Cerebellar cortex (tissue), 1 donor: ENCODE measurements at places on chromosomes 11 and 22.

DNA sequence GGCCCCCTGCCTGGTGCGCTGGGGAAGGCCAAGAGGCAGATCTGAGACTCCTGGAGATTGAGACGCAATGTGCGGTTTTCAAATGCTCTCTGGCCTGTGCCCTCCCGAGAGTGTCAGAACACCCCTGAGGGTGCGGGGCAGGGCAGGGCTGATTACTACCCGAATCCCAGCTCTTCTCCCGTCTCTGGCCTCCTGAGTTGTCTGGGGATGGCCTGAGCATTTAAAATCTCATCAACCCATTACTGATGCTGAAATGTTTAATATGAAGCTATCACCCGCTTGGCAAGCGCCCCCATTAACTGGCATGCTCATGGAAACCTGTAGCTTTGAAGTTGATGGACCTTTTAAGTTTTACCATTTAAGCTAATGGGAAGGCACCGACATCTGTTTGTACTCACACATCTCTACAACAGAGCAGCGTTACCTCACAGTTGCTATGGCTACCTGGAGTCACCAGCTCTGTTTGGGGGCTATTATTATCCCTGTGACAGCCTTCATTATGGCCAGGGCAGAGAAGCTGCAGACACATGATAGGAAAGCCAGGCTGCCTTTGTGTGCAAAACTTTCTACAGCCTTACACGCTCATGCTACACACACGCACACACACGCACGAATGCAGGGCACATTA is 3.6 kb upstream of the MB start:
- no peak for DNase-seq

DNA sequence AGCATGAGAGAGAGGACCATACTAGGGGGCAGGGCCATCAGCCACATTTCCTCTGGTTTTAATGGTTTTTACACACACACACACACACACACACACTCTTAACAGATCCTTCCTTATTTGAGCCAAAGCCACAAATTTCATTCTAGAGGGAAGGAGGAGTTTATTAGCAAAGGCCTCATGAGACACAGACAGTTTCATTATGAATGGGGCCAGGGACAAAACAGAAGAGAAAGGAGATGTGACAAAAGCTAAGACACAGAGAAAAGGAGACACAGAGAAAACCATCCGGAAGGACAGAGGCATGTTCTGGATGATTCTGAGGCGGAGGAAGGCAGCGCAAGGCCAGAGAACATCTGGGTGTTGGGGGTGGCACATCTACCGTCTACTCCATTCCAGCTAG is 32.2 kb upstream of the ARFGAP3 start:
- no peak for DNase-seq

- DNase-seq: no peak
These were observed 75.7 kb upstream of the PITPNB start for GRCh38 chr22:27994481-27995331.

GRCh38 chr22:42202669-42203068 is 67.8 kb downstream of the TCF20 start:
- no peak for DNase-seq

GRCh38 chr22:44931077-44931540 is 78.7 kb downstream of the PHF21B start:
- no peak for DNase-seq

DNA sequence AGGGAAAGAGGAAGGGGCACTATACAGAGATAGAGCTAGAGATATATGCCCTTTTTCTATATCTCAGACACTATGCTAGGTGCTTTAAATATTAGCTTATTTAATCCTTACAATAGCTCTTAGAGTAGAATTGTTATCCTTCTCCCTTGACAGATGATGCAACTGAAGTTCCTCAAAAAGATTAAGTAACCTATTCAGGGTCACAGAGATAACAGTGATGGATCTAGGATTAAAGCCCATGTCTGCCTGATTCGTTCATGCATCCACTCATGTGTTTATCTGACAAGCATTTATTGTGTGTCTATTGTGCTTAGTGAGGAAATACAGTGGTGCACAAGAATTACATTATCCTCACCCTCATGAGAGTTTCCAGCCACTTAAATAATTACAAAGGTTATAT is 8.7 kb downstream of the CCDC83 start:
- no peak for DNase-seq

DNA sequence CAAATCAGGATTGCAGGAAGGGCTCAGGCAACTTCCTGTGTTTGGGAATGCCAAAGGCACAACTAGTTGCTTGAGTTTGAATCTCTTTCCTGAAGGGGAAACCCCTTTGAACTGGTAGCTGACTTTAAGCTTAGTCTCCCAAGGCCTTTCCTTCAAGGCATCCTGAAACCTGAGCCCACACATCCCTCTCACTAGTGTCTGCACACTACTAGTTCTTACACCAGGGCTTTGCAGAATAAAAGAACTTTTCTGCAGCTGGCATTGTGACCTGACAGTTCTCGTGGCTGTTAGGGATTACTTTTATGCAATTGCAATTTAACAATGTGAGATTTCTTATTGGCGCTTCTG is 95.4 kb downstream of the EXT2 start:
- no peak for DNase-seq

GRCh38 chr22:22512951-22513350 is 4.4 kb upstream of the ZNF280B start:
- no peak for DNase-seq

DNA sequence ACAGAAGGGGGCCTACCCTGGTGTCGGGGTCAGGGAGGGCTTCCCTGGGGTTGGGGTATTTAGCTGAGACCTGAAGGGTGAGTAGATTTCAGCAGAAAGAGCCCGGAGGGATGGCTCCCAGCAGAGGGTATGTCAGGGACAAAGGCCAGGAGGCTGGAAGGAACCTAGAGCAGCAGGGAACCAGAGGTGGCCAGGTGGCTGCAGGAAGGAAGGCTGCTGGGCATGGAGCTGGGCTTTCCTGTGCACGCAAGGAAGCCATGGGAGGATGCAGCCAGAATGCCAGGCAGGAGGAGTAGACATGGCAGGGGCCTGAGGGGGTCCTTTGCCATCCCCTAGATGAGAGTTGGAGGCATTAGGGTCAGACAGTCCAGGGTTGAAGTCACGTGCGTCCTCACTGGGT is 27.4 kb upstream of the RELT start:
- DNase-seq: peak; percentile 51

GRCh38 chr22:20395181-20395906 is 1.4 kb downstream of the ZNF74 start:
- no peak for DNase-seq

- DNase-seq: no peak
These were observed 5.1 kb upstream of the ZDHHC8 start for GRCh38 chr22:20126284-20127029.
